Activated CD8-positive, alpha-beta memory T cell treated with anti-CD3 and anti-CD28 coated beads, Interleukin-2, amount 50 U/mL, for 48 hours (primary cell): ENCODE measurements at places on chromosomes 1 and 21.

GRCh38 chr1:10682449-10683309 is 113.8 kb downstream of the CASZ1 start:
- no peak for DNase-seq

GRCh38 chr1:113219377-113219776 is 146.4 kb downstream of the LRIG2 start:
- no peak for DNase-seq

- DNase-seq = no peak
Measured at GRCh38 chr21:10539956-10540355, 18.6 kb downstream of the TPTE start.

DNA sequence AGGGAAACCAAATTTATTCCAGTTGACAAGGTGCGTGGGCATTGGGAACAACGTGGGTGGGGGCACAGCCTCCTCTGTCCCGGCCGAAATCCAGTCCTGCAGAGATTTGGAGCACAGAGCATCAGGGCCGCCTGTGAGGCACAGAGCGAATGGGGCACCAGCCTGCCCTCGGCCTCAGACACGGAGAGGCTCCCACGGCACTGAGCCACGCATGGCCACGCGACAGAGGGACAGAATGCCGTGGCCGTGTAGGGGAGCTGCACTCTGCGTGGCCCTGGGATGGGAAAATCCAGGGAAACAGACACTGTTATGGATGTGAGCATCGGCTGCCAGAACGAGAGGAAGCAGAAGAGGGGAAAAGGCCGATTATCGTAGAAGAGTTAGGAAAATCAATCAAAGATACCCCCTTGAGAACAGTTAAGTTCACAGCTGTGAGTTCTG is 13.5 kb upstream of the C1orf159 start:
- no peak for DNase-seq

- DNase-seq = no peak
Measured at GRCh38 chr1:22543679-22544078, 19.6 kb upstream of the EPHA8 start.

GRCh38 chr1:228079601-228080263 is 2.8 kb upstream of the ARF1 start:
- no peak for DNase-seq

GRCh38 chr1:12591267-12591938 is 26.6 kb downstream of the DHRS3 start:
- no peak for DNase-seq

- no peak for DNase-seq
Measured at GRCh38 chr1:174900317-174900716, 99.4 kb upstream of the CACYBP start.

- peak; percentile 50 for DNase-seq
Measured at GRCh38 chr1:172588296-172589291, 55.6 kb downstream of the SUCO start.

- DNase-seq = no peak
Measured at GRCh38 chr1:107594536-107594935, 370.4 kb downstream of the VAV3 start.

DNA sequence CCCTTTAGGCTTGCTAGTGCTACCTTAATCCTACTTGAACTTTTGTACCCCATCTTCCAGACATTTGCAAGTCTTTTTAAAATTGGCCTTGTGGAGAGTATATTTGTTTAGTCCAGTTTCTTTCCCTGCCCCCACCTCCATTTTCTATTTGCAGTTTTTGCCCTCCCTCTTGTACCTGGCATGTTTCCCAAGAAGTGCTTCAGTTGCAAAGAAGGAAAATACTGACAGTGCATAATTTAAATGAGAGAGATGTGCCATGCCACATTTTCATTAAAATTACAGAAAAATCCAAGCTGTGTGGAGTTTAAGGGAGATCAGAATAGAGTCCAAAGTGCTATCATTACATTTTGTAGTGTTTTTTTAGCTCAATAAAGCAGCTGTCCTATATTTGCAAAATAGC is 150.0 kb upstream of the ADGRL2 start:
- no peak for DNase-seq
